Hippocampal formation (tissue), 2 donors: ENCODE measurements at places on chromosomes 1 and 21.

DNA sequence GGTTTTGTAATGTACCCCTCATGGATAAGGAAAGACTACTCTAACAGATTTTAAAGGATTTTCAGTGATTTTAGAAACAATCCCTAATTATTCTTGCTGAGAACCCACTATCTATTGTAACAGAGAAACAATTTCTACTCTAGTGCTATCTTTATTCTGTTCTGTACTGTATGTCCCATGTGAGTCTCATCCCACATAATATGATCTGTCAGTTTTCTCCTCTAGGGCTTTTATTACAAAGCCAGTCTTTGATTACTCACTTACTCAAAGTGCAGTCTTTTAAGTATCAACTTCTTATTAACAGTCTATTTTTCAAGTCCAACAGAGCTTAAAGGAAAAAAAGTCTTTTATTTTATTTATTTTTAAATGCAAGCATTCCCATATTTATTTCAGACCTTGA lies 54.8 kb downstream of the CTH start:
- no peak for DNase-seq

GRCh38 chr1:86089765-86090164 lies 66.8 kb downstream of the COL24A1 start:
- DNase-seq, result no peak

- DNase-seq, result no peak
Observed at GRCh38 chr1:10787286-10787685, 9.2 kb downstream of the CASZ1 start.

DNA sequence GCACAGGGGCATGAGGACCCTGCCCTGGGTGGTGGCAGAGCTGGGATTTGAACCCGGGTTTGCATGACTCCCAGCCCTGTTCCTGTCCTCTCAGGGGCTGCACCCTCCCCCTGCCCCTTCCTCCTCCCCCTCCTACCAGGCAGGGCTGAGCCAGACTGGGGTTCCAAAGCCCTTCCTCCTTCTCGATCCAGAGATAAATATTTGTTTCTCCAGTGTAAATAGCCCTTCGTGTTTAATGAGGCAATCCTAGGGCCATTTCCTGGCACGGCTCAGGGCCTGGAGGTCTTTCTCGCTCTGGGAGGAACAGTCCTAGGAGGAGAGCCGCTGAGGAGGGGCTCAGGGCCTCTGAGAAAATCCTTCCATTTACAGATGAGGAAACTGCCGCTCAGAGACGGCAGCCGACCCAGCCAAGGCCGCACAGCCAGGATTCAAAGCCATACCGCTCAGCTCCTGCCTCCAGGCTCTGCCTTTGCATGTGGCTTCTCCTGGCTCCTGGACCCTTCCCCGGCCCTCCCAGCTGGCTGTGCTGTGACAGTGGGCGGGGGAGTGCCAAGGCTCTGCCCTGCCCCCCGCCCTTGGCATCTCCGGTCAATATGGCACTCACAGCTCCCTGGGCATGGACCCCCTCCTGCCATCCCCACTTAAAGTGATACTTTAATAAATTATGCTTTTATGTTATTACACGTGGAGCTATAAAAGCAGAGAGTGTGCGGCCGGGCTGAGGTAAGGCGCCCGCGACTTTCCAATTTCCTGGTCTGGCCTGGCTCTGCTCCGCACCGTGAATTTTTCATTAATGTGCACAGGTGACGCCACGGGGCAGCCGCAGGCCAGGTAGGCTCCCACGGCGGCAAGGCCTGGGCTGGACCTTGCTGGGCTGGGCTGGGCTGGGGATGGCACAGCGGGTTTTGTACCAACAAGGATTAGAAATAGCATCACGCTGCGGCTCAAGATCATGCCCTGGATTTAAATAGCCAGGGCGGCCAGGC lies 114.7 kb upstream of the WNT4 start:
- no peak for DNase-seq

- DNase-seq, result no peak
Observed at GRCh38 chr1:215052256-215053015, 30.1 kb upstream of the KCNK2 start.
